Stimulated activated naive CD4-positive, alpha-beta T cell treated with Interleukin-2 at 50 U/mL for 16 hours (primary cell): ENCODE measurements at places on chromosomes 2 and 18.

DNA sequence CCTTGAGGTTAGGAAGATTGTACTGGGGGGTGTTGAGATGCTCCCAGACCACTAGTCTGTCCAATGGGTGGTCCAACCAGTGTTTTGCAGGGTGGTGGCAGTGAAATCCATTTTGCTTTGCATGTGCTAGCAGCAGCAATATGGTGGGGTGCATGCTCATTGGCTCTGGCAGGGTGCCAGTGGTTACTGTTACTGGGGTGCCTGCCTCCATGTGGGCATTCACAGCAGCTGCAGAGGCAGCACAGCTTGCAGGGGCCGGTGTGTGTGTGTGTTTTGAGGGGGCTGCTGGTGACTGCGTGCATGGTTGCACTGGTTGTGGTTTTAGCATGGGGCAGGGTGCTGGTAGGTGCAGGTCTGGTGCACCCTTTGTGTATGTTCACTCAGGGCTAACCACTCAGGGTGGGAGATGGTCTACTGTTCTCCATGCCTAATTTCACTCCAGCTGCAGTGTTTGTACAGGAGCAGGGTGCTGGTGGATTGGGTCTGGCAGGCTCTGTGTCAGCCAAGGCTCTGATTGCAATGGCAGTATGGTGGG is 265.4 kb downstream of the NUP35 start:
- no peak for DNase-seq

- no peak for DNase-seq
Observed at GRCh38 chr2:173555833-173556232, 201.2 kb downstream of the CDCA7 start.

GRCh38 chr2:86286516-86286915 is 50.9 kb downstream of the REEP1 start:
- no peak for DNase-seq

GRCh38 chr2:217790195-217790594 is 212.6 kb downstream of the TNS1 start:
- no peak for DNase-seq

GRCh38 chr2:141611176-141611571 is 519.6 kb downstream of the LRP1B start:
- DNase-seq: no peak

DNA sequence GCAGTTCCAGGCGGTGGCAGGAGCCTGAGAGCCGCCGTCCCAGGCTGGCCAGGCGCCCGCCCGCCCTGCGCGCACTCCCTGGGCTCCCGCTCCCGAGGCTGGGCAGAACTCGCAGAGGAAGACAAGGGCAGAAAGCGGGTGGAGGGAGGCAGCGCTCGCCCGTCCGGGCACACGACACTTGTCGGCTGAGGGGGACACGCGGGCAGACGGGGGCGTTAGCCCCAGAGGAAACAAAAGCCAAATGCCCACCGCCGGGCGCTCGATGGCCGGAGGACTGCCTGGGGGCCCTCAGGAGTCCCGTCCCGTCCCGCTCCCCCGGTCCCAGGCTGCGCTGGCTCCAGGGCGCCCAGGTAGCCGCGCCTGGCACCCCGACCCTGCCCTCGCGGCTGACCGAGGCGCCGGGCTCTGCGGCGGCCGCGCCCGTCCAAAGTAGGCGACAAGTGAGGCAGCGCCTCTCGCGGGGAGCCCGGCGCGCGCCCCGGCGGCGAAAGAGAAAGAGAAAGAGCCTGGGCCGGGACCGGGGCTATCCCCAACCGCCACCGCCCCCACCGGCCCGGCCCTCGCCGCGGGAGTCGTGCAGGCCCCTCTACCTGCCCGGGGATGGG is 491 bp downstream of the L3MBTL4 start:
- DNase-seq: no peak

- no peak for DNase-seq
Observed at GRCh38 chr2:241870611-241871537, 1.3 kb downstream of the RTP5 start.

GRCh38 chr2:128285329-128285931 is 33.2 kb downstream of the HS6ST1 start:
- DNase-seq: no peak

DNA sequence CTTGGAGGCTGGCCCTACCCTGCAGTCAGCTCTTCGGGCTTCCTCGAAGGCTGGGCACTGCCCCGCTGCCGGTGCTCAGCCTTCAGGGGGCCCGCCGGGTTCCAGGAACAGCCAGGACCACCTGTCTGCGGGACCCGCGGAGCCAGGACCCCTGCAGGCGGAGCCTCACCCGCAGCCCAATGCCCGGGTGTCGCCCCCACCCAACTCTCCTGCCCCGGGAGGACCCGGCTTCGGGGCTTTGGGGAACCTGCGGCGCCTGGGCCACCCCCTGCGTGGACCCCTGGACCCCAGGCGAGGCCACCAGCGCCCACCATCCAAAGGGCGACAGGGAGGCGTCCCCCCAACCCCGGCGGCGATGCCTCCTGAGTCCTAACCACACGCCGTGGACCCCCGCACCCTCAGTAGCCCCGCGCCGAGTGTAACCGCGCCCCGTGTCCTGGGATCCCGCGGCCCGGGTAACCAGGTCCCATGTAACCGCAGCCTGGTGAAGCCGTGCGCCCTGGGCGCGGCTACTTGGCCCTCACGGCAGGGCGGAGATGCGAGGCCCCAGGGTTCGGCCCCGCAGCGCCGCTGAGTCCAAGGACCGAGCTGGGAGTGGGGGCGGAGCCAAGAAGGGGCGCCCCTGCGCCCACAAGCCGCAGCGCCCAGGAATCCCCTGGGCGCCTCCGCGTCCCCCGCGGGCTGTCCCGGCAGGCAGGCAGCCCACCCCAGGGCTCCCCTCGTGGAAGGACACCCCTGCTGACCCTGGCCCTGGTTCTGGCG is 11.0 kb upstream of the UBE2F start:
- DNase-seq: no peak

- DNase-seq: no peak
Observed at GRCh38 chr2:28321426-28321825, 71.2 kb upstream of the FOSL2 start.
